Esophagus squamous epithelium (tissue), 5 donors: ENCODE measurements at places on chromosomes 5 and 9.

GRCh38 chr5:87110721-87111120, 157.0 kb upstream of the RASA1 start:
- DNase-seq, result no peak

DNA sequence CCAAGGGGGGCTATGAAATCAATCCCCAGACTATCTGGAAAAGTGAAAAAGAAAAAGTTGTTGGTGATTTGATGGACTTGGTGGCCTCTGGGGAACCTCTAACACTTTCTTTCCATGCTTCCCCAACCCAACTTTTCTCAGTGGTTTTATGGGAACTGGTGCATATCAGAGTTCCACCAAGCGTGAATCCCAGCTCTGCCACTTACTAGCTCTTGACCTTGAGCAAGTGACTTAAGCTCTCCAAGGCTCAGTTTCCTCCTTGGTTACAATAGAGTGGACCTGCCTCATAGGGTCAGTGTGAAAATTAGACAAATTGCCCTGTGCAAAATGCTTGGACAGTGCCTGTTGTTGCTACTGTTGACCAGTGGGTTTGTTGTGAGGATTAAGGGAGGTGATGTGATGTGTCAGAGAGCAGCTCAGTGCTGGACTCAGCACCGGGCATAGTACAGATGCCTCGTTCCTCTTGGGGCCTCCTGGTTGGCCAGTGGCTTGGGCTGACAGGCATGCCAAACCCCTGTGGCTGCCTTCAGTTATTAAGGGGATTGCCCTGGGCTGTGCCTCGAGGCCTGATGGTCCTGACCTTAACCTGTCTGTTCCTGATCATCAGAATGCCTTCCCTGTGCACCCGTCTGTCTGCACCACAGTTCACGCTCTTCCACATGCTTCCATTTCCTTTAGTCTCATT, 49.3 kb downstream of the COL15A1 start:
- DNase-seq, result no peak

- DNase-seq, result no peak
Observed at GRCh38 chr9:89484475-89485404, 13.2 kb downstream of the SEMA4D start.

DNA sequence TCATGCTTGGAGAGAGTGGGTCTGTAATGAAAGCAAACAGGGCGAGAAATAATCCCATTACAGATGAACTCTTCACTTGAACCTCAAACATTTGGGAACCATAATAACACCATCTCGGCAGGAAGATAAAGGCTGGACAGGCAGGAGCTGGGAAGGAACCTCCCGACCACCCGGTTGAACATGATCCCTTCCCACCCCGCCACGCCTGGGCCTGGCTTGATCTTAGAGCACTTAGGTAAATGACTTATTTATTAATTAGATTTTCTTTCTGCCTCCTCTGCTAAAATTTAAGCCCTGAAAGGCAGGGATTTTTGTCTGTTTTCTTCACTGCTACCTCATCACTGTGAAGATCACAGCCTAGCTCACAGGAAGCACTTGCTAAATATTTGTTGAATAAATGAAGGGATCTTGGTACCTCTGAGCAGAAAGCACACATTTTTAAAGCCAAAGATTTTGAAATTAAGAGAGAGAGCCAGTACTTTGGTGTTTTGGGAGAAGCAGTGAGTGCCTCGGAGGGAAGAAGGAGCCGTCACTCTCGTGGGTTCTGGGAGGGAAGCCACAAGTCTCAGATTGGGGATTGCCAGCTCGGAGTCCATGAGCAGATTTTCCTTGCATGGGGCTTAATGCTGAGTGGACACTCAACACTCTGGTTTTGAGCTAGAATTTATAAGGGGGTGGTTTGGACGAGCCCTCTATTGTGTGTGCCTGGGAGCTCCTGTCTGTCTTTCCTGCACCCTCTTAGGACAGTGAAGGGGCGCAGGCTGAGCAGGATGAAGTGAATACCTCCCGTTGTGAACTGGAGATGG, 133.3 kb downstream of the MACROH2A1 start:
- DNase-seq, result no peak

DNA sequence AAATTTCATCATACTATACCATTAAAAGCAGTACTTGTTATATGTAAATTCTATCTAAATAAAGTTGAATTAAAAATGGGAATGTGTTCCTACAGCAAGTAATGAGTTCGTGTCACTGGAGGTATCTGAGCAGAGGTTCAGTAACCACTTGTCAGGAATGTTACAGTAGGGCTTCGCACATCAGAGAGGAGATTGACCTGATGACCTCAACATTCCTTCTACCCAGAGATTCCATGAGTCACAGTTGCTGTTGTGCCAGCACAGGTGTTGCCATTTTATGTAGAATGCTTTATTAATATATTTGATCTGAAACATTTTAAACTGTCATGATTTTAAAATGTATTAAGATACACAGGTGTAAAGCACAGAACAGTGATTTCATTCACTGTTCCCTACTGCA, 60.3 kb downstream of the STX17 start:
- no peak for DNase-seq

GRCh38 chr9:131310833-131311554, 21.5 kb downstream of the PLPP7 start:
- no peak for DNase-seq

DNA sequence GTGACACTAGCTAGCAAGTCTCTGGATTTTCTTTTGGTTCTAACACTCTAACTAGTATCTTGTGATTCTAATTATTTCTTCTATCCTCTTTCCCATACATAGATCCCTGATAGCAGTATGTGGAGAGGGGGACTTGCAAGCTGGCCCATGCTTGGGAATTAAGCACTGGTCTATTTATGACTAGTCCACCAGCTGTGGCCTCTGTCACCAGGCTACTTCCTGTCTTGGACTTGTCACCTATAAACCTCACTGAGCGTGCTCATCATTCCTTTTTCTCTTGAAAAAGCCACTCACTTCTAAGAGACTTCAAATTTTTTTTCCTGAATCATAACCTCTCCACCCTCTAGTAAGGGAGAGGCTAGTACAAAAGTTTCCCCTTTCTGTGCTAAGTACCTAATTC, 32.3 kb upstream of the MAMDC2 start:
- DNase-seq, result no peak

DNA sequence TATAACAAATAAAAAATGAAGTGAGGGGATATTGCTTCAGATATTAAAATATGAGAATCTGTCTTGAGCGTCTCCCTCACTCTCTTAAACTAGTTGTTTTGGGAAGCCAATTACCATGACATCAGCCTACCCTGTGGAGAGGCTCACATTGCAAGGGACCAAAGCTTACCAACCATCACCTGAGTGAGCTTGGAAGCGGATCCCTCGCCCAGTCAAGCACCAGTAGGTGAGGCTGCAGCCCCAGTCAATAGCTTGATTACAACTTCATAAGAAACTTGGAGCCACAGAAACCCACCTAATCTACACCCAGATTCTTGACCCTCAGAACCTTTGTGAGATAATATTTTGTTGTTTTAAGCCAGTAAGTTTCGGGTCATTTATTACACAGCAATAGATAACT, 206.2 kb downstream of the CEMIP2 start:
- DNase-seq, result no peak

DNA sequence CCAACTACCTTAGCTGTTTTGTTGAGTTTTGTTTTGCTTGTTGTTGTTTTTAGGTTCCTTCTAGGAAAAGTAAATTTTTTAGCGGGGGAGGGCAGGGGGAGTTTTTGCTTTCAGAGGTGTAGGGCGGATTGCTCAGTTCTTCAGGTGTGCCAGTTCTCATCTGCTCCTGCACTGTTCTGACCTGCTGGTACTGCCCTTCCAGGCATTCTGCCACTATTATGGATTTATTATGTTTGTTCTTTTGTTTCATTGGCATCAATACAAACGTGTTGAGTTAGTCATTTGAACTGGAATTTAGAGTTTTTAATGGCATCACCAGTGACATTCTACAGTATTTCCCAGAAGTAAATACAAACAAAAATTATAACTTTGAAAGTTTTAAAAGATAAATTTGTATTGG, 26.0 kb downstream of the ERCC6L2 start:
- DNase-seq, result no peak

DNA sequence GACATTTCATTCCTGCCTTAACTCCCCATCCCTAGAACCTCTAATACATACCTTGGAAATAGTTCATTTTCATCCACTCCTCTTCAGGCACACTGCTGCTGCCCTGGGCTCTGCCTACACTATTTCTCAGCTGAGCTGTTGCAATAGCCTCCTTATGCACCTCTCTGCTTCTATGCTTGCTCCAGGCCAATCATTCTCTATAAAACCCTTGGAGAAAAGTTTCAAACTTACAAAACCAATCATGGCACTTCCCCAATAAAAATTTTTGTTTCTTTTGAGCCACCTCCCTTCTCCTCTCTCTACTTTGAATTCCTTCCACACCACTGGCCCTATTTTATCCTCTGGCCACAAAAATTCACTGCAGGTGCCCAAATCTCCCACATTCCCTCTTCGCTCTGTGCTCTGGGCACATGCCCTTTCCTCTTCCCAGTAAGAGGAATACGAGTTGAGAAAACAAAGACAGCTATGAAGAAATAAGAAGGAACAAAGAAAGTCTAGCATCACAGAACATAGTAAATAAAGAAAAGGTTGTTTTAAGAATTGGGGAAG, 301.4 kb downstream of the ELAVL2 start:
- DNase-seq, result no peak

- no peak for DNase-seq
Observed at GRCh38 chr9:26228273-26228672, 550.0 kb upstream of the TUSC1 start.

GRCh38 chr9:19512103-19512832, 103.5 kb downstream of the ACER2 start:
- DNase-seq, result no peak

- no peak for DNase-seq
Observed at GRCh38 chr9:124427281-124427680, 12.0 kb upstream of the PSMB7 start.

GRCh38 chr5:10699281-10699874, 61.7 kb downstream of the DAP start:
- DNase-seq, result no peak

- no peak for DNase-seq
Observed at GRCh38 chr9:90974643-90975245, 173.1 kb downstream of the SYK start.

- DNase-seq, result no peak
Observed at GRCh38 chr9:16029796-16030363, 477.0 kb downstream of the CCDC171 start.

DNA sequence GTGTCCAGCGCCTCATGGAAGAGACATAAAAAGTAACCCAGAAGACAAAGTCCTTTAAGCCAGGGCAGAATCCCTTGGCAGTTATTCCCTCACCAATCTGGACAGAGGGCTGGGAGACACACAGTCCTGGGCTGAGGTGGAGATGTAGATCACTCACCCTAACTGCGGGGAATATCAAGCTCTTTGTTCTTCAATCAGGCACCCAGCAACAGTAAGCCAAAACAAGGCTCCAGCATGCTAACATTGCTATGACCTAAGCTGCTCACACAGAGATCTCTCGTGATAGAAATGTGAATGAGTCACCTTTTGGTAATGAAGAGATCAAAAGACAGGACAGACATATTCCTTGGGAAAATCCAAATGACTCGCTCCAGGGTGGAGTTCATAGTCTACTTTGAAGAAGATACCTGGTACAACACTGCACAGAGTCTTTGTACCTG, 101.3 kb downstream of the FBN2 start:
- no peak for DNase-seq
